Placental pericyte (primary cell): ENCODE measurements at places on chromosomes 2 and 18. TPM values are rescaled to one million over a fixed set of nuclear protein-coding genes. Genes with fewer than 3 reads are reported as not detected.

The TUBA4A gene
- 7.0 and 31.6 TPM in 2 replicates for total RNA-seq

The GREB1L gene
- 0.44 and 5.3 TPM in 2 replicates for total RNA-seq

The ZNF514 gene
- total RNA-seq: 8.3 and 10.9 TPM in 2 replicates

The RUFY4 gene
- total RNA-seq: not detected in 2 replicates

The COLEC12 gene
- total RNA-seq: 15.0 and 28.9 TPM in 2 replicates

The SLC4A3 gene
- total RNA-seq: 2.6 and 4.4 TPM in 2 replicates

The DPP4 gene
- total RNA-seq: 71.4 and 636 TPM in 2 replicates

The ADAM23 gene
- 3.9 and 11.6 TPM in 2 replicates for total RNA-seq
